SIG-M5 (cell line): ENCODE measurements at places on chromosomes 2 and 18.

GRCh38 chr18:54147439-54147838 is 77.0 kb downstream of the MBD2 start:
- DNase-seq = no peak

DNA sequence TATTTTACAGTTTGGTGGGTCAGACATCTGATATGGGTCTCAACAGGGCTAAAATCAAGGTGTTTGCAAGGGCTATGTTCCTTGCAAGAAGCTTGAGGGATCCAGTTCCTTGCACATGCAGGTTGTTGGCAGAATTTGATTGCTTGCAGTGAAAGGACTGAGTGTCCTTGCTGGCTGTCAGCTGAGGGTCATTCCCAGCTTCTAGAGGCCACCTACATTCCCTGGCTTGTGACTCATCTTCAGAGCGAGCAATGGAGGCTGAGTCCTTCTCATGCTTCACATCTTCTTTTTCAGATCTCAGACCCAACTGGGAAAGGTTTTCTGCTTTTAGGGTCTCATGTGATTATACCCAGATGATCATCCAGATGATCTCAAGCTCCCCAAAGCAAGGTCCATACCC is 12.4 kb downstream of the MEX3C start:
- no peak for DNase-seq

GRCh38 chr2:149334156-149334555 is 3.8 kb downstream of the LYPD6 start:
- no peak for DNase-seq

- no peak for DNase-seq
Observed at GRCh38 chr2:236859908-236860307, 225.8 kb upstream of the COPS8 start.

GRCh38 chr18:32349728-32350395 is 120.8 kb downstream of the GAREM1 start:
- DNase-seq = no peak

DNA sequence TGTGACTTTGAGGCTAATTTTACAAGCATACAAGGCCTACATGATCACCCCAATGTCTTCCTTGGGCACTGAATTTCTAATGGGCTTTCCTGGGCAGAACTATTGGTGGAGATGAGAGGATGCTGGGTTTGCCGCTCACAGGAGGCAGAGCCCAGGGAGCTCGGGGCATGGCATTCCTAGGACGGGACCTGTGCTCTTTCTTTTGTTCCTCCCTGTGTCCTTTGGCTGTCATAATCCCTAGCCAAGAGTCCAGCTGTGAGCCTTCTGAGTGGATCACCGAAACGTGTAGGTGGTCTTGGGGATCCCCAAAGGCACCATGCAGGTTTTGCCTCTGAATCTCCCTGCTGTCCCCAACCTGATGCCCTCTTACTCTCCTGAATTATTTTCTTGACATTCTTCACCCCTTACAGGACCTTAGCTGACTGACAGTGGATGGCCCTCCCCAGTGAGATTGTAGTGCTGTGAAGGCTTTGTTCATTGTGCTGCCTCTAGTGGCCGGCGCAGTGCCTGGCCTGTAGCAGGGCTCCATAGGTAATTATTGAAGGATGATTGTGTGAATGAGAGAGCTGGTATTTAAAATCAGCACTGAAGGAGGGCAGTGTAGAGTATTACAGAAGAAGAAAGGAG is 221.9 kb downstream of the ZNF407 start:
- no peak for DNase-seq

DNA sequence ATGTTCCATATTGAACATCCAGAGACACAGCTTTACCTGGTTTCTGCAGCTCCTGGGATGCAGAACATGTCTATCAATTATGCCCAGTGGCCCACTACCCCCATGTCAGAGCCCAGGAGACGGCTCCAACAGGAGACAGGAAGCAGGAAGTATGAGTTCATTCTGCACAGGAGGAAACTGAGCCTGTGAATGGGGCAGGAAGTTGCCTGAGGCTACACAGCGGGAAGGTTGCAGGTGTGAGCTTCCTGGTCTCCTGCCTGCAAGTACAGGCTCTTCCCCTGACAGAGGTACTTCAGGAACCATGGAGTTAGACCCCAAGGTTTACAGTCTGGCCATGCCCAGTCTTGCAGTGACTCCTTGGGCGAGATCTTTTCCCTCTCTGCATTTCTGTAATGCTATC is 2.8 kb upstream of the BOK start:
- no peak for DNase-seq

DNA sequence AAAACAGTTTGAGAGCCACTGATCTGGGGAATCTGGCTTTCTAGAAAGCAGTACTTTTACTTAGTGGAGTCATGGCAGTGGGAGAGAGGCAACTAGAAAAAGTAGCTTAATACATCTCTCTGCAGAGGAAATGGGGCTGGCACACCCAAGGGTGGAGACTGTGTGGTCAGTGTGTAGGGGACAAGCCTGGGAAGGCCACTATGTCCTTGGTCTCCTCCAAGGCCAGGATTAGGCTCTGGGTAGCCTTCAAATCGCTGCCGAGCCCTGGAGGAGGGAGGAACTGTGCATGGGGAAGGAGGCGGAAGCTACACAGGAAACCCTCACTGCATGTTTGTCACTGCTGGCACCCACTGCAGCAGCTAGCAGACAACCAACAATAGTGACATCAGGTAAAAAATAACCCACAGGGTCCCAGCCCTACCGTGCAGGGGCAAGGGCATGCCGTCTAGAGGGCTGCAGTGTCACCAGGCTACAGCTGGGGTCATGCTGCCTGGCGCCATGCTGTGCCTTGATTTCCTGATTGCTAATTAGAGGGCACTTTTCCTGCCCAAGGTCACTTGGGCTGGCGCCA is 34.8 kb downstream of the LBH start:
- DNase-seq = no peak

DNA sequence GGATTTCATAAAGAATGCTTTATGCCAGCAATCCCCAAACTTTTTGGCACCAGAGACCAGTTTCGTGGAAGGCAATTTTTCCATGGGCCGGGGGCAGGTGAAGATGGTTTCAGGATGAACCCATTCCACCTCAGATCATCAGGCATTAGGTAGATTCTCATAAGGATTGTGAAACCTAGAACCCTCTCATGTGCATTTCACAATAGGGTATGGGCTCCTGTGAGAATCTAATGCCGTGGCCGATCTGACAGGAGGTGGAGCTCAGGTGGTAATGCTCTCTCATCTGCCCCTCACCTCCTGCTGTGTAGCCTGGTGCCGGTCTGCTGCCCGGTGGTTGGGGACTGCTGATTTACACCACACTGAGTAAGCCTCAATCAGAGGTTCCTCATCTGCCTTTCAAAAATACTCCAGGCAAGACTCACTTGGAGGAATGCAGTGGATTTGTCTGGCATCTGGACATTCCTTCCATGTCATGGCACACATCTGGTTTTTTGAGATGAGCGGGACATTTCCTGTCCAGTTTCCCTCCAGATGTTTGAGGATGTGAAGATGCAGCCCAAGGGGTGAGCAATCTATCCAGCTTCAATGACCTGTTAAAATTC is 185.8 kb downstream of the VAPA start:
- no peak for DNase-seq

GRCh38 chr18:52287151-52287550 is 52.8 kb upstream of the DCC start:
- no peak for DNase-seq

- DNase-seq = no peak
Observed at GRCh38 chr2:54396107-54396506, 60.0 kb upstream of the SPTBN1 start.

GRCh38 chr2:37711308-37711731 is 39.9 kb upstream of the CDC42EP3 start:
- peak; percentile 85 for DNase-seq

- no peak for DNase-seq
Observed at GRCh38 chr2:3630631-3631030, 27.4 kb upstream of the ALLC start.

GRCh38 chr18:63850020-63850419 is 37.5 kb upstream of the SERPINB2 start:
- DNase-seq = no peak

- DNase-seq = no peak
Observed at GRCh38 chr18:13241893-13242175, 23.3 kb downstream of the LDLRAD4 start.

- DNase-seq = no peak
Observed at GRCh38 chr2:146461068-146461467, 1383.8 kb upstream of the ACVR2A start.

GRCh38 chr2:33217406-33217805 is 259.0 kb upstream of the RASGRP3 start:
- DNase-seq = no peak

GRCh38 chr2:627340-627709 is 49.9 kb downstream of the TMEM18 start:
- no peak for DNase-seq

DNA sequence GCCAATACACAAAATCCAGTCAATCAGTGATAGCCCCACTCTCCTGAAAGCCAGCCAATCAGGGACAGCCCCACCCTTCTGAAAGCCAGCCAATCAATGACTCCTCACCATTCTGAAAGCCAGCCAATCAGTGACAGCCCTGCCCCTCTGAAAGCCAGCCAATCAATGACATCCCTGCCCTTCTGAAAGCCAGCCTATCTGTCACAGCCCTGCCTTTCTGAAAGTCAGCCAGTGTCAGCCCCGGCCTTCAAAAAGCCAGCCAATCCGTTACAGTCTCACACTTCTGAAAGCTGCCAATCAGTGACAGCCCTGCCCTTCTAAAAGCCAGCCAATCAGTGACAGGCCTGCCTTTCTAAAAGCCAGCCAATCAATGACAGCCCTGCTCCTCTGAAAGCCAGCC is 95.9 kb upstream of the HDAC4 start:
- DNase-seq = no peak
